T-cell (primary cell): ENCODE measurements at places on chromosomes 5 and 9.

DNA sequence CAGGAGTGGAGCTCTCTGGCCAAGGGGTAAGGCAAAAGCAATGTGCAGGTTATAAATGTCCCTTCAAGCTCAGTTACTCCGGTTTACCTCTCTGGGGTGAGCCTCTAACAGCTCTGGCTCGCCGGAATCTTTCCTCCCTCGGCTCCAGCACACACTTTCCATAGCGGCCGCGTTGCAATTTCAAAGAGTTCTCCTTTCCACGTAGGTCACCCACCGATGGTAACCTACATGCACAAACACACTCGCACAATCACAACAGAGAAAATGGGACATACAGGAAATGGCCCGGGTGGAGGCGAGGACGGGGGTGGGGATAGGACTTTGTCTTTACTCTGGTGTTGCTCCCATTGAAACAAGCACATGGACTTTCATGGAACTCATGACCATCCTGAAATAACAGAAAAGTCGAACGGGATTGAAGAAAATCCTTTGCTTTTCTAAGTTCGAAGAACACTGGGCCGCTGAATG lies 1.2 kb downstream of the LHFPL2 start:
- DNase-seq, result no peak

DNA sequence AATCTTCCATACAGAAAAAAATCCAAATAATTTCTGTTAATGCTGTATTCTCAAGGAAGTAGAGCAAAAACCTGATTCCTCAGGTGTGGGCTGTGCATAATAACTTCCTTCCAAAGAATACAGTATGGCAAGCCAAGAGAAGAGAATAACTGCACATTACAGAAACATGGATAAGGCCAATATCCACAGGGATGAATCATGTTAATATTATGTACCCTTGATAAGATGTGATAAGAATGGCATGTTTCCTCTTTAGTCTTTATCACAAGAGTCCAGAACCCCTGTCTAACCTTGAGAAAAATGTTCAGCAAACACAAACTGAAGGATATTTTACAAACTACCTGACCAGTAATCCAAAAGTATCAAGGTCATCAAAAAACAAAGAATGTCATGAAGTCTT lies 795.8 kb downstream of the SEMA5A start:
- DNase-seq, result no peak

DNA sequence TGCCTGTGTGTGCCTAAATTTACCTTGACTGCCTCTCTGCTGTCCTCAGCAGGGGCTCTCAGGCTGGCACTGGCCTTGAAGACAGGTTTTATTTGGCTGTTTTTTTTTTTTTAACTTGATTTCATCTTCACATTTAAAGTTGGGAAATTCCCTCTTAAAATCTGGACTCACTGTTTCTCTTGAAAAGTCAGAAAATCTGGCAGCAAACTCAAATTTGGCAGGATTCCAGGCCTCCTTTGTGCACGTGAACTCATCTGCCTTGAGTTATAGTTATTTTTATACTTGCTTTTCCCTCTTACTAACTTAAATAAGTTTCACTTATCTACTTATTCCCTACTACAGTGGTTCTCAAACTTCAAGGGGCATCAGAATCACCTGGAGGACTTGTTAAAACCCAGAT lies 118.4 kb upstream of the MAP3K1 start:
- DNase-seq, result no peak

DNA sequence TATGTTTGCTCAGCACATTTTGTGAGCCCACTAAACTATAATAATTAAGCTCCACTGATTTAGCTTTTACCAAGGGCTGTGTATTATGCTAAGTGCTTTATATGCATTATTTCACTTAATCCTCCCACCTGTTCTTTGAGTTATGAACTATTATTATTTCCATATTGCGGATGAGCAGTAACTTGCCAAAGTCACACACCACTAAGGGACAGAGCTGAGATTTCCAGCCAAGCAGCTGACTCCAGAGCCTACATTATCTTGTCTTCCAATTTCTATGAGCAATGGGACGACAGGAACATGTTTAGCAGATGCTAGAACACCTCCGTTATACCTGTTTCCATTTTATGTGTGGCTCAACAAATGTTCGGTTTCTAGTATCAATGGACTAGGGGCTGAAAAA lies 237.5 kb upstream of the PANK3 start:
- DNase-seq, result no peak

- DNase-seq, result no peak
Measured at GRCh38 chr5:150511578-150512367, 3.8 kb downstream of the NDST1 start.

- DNase-seq, result no peak
Measured at GRCh38 chr9:108134486-108135128, 645.0 kb upstream of the KLF4 start.

DNA sequence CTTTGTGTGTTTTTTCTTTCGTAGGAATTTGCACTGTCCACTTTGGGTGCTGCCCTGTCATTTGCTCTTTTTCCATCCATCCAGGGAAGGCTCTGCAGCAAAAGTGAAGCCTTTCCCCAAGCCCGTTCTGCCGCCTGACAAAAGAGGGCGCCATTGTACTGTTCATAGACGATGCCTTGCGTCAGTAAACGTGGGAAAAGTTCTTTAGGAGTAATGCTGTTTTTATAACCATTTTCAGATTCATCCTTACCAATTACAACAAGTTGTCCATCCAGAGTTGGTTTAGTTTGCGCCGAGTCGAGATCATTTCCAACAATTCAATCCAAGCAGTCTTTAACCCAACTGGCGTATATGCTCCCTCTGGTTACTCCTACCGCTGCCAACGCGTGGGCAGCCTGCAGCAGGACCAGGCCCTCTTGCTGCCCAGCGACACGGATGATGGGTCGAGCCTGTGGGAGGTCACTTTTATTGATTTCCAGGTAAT lies 34.3 kb upstream of the RPS23 start:
- DNase-seq, result no peak

- DNase-seq, result no peak
Measured at GRCh38 chr9:110476251-110476650, 103.3 kb downstream of the SVEP1 start.

GRCh38 chr5:83589786-83590185 lies 118.2 kb downstream of the VCAN start:
- DNase-seq, result no peak

DNA sequence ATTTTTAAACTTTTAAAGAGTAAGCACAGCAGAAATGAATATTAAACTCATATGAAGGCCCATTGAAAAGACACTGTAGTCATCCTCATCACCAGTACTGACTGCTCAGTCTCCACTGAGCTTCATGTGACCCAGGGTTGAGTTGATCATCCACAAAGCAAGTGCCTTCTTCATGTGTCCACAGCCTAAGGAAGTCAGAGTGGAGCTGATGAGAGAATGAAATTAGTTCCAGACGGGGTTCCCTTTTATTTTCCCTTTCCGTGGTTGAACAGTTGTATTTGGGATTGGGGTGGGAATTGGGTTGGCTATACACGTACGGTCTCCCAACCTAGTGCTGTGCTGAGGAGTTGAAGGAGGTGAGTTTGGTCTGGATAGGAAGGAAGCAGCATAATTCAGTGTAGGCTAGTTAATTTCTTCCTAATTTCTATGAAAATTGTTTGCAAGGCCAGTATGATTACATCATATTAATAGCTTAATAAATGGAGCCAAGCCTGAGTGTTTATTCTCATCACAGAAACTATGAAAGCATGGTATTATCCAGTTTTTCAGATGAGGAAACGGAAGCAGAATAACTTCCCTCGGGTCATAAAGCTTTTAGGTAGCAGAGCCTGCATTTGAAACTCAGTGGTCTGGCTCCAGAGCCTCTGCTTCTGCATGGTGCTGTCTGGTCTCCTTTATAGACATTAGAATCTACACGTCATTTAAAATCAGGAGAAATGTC lies 103.9 kb upstream of the DMRT1 start:
- no peak for DNase-seq

- no peak for DNase-seq
Measured at GRCh38 chr9:18127499-18127875, 346.5 kb upstream of the ADAMTSL1 start.

GRCh38 chr9:104304925-104305324 lies 199.1 kb upstream of the OR13F1 start:
- no peak for DNase-seq

DNA sequence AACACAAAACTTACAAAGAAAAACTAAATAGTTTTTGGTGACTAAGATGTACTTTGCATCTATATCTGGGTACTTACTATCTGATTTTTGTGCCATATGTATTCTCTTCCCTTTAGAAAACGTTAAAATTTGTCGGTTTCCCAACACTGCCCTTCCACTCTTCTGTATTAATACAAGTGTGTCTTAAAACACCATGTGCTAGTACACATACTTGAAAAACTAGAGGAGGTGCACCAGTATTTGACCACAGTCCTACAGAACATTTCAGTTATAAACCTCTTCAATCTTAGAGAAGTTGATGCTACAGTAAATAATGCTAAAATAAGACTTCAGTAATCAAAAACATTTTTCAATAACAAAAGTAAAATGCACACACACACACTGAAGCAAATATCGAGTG lies 251.2 kb downstream of the EFNA5 start:
- no peak for DNase-seq

GRCh38 chr9:122206118-122207046 lies 22.4 kb downstream of the LHX6 start:
- no peak for DNase-seq

GRCh38 chr9:32067261-32067660 lies 317.2 kb upstream of the ACO1 start:
- DNase-seq, result no peak

DNA sequence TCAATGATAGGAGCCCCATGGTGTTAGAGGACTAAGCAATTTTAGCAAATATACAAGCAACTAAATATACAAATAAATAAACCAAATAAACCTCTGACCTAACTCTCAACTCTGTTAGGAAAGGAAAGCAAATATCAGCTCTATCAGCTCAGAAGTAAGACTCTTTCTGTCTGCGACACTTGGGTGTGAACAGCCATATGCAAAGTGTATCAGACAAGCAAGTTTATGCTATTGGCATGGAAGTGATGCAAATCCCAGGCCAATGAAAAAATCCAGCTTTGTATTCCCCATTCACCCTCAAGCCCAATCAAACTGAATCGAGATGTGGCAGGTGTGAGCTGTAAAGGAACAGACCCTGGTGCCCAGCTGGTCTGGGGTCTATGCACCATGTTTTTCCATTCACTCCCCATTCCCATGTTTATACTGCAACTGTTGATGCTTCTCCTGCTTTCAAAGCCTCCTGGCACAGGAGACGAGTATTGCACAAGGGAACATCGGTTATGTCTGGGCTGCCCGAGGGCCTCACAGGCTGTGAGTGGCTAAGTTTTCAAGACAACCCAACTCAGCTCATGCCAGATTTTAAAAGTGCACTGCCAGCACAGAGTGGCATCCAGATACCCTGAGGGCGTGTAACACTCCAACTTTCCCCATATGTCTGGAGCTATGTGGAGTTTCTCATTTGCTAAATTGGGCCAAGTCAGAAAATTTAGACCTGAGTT lies 73.1 kb downstream of the FEM1C start:
- no peak for DNase-seq

- DNase-seq, result peak; percentile 47
Measured at GRCh38 chr9:136546697-136547501, 1.1 kb upstream of the NOTCH1 start.

- DNase-seq, result peak; percentile 38
Measured at GRCh38 chr5:137753691-137754187, 424 bp downstream of the HNRNPA0 start.

GRCh38 chr5:151565971-151566370 lies 25.2 kb downstream of the FAT2 start:
- DNase-seq, result no peak

GRCh38 chr5:110377361-110377760 lies 349.1 kb downstream of the TMEM232 start:
- no peak for DNase-seq

- DNase-seq, result no peak
Measured at GRCh38 chr5:177602458-177602830, 2.5 kb downstream of the B4GALT7 start.

DNA sequence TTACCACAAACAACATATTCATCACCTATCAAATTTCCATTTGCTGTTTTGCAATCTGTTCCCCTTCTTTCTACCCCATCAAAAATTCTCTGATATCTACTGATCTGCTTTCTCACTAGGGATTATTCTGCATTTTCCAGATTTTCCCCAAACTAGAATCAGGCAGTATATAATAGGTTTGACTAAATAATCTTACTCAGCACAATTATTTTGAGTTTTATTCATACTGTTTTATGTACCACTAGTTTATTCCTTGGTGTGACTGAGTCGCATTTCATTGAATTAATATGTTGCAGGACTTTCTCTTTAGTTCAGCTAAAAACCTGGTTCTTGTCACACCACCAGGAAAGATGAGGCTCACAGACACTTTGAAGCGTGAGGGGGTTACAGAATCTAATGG lies 131.4 kb downstream of the CYLC2 start:
- DNase-seq, result no peak

GRCh38 chr9:136482046-136482792 lies 621 bp downstream of the SEC16A start:
- no peak for DNase-seq

DNA sequence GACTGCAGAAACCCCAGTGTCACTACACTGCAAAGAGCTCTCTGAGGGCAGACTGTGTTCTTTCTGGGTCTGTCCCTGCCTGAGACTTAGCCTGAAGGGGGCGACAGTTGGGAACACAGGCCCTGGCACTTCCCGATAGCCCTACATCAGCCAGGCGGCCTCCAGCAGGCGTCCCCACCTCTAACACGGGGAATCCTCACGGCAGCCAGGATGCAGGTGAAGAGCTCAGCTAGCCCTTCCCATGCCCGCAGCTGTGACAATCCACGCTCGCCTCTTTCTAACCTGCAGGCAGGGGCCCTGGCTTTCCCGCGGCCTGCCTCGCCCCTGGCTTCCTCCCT lies 5.9 kb downstream of the MED22 start:
- no peak for DNase-seq

GRCh38 chr9:5510989-5511388 lies 658 bp downstream of the PDCD1LG2 start:
- DNase-seq, result no peak

- no peak for DNase-seq
Measured at GRCh38 chr9:3059781-3060468, 216.0 kb upstream of the PUM3 start.

DNA sequence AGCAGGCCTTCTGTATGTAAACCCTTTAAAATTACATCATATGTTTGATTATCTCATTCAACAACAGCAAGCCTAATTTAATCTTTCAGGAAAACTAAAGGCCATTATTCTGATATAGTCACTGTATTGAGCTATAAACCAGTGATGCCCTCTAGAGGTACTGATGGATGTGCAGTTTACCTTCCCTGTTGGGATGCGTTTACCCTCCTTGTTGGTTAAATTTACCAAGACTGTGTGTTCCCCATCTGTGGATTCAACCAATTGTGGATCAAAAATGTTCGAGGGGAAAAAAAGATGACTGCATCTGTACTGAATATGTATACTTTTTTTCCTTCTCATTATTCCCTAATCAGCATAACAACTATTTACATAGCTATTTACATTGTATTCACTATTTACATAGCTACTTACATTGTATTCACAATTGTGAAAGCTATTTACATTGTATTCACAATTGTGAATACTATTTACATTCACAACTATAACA lies 3.7 kb upstream of the BAAT start:
- DNase-seq, result no peak

- DNase-seq, result no peak
Measured at GRCh38 chr5:125198270-125198974, 452.0 kb upstream of the ZNF608 start.
